HCT116 (cell line): ENCODE measurements at places on chromosomes 12 and 14. TPM values are rescaled to one million over a fixed set of nuclear protein-coding genes. Genes with fewer than 3 reads are reported as not detected.

- H3K27ac ChIP-seq, result no peak overlapping the region
- no peaks in the 10 kb centered on the region for H3K27me3 ChIP-seq
- DNase-seq, result no peak
- peaks cover 53% of the 10 kb centered on the region for H3K4me1 ChIP-seq
- no peaks in the 10 kb centered on the region; the same call in 1 of the 2 replicates for H3K36me3 ChIP-seq
Measured at GRCh38 chr12:27578689-27579372, 54.8 kb downstream of the PPFIBP1 start.

GRCh38 chr12:85633491-85633890, 202.7 kb downstream of the RASSF9 start:
- no peak overlapping the region for H3K4me3 ChIP-seq
- no peaks in the 10 kb centered on the region for H3K27me3 ChIP-seq
- no peak for DNase-seq

DNA sequence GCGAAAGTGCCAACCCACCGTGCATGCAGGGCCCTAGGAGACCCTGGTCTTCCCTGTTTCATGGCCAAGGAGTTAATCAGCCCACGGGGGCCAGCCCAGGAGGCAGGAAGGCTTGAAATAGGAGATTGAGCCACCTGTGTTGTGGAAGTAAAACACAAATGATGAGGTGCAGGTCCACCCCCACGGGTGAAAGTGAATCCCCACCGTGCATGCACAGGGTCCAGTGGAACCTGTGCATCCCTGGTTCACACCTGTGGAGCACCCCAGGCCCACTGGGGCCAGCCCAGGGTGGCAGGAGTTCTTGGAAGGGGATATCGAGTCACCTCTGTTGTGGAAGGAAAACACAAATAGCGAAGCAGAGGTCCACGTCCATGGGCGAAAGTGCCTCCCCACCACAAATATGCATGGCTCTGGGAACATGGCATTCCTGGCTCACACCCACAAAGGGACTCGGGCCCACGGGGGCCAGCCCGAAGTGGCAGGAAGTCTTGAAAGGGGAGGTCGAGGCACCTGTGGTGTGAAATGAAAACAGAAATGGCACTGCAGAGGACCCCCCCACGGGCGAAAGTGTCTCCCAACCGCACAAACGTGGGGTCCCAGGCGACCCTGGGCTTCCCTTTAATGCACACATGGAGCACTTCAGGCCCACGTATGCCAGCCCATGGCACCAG, 381.5 kb downstream of the ALG10 start:
- no peaks in the 10 kb centered on the region for H3K4me1 ChIP-seq
- no peak for DNase-seq

GRCh38 chr12:107105410-107105703, 12.0 kb upstream of the CRY1 start:
- H3K4me1 ChIP-seq, result peaks cover 8% of the 10 kb centered on the region; the same call in 1 of the 2 replicates
- no peak overlapping the region for H3K4me3 ChIP-seq
- H3K27me3 ChIP-seq, result no peaks in the 10 kb centered on the region
- no peak overlapping the region for H3K27ac ChIP-seq
- DNase-seq, result no peak
- no peaks in the 10 kb centered on the region for H3K36me3 ChIP-seq

GRCh38 chr14:23354990-23355389, 2.3 kb upstream of the SLC22A17 start:
- no peak overlapping the region for H3K27ac ChIP-seq
- no peaks in the 10 kb centered on the region for H3K27me3 ChIP-seq

- H3K4me1 ChIP-seq, result no peaks in the 10 kb centered on the region
- no peak for DNase-seq
- no peak overlapping the region for H3K4me3 ChIP-seq
- H3K27ac ChIP-seq, result no peak overlapping the region
Measured at GRCh38 chr14:106276326-106277267, 750.2 kb downstream of the TMEM121 start.

- H3K27me3 ChIP-seq, result no peaks in the 10 kb centered on the region
- DNase-seq, result no peak
- H3K27ac ChIP-seq, result no peak overlapping the region
- no peaks in the 10 kb centered on the region for H3K4me1 ChIP-seq
- H3K4me3 ChIP-seq, result no peak overlapping the region
- H3K36me3 ChIP-seq, result no peaks in the 10 kb centered on the region
Measured at GRCh38 chr12:126905752-126906151, 1361.2 kb upstream of the TMEM132C start.

GRCh38 chr14:31261859-31262731, 54.5 kb upstream of the HECTD1 start:
- no peaks in the 10 kb centered on the region for H3K27me3 ChIP-seq
- no peak overlapping the region for H3K4me3 ChIP-seq
- DNase-seq, result no peak
- no peak overlapping the region for H3K27ac ChIP-seq

- H3K4me3 ChIP-seq, result no peak overlapping the region
- H3K27ac ChIP-seq, result no peak overlapping the region
- no peaks in the 10 kb centered on the region for H3K36me3 ChIP-seq
- H3K27me3 ChIP-seq, result peaks cover 20% of the 10 kb centered on the region; the same call in 1 of the 2 replicates
- H3K4me1 ChIP-seq, result no peaks in the 10 kb centered on the region
Measured at GRCh38 chr12:99772274-99772673, 124.7 kb downstream of the GARIN6 start.

GRCh38 chr12:131620520-131620919, 90.4 kb upstream of the SFSWAP start:
- H3K4me1 ChIP-seq, result no peaks in the 10 kb centered on the region
- no peak overlapping the region for H3K27ac ChIP-seq
- H3K36me3 ChIP-seq, result no peaks in the 10 kb centered on the region
- DNase-seq, result no peak
- H3K4me3 ChIP-seq, result no peak overlapping the region

DNA sequence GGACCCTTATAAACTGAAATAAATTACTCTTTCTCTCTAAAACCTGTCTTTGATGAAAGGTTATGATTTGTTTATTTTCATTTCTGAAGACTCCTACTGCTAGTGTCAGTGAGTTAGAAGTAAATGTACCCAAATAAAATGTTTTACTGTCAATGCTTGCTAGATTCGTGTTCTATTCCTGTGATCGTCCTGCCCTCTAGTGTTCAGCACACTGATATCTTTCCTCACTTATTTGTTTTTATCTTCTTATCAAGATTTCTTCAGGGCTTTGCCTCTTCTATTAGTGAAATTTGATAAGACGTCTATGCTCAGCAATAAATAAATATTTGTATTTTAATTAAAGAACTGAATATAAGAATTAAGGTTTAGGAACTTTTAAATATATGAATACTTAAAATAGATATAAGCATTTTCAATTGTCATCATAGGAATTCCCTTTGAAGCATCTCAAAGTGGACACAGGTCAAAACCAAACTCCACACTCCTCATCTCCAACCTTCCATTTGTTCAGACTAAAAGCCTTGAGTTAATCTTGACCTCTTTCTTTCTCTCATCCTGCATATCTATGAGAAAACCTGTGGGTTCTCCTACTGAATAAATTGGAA, 75.8 kb downstream of the C12orf50 start:
- no peak overlapping the region for H3K4me3 ChIP-seq
- H3K27me3 ChIP-seq, result no peaks in the 10 kb centered on the region
- no peaks in the 10 kb centered on the region for H3K36me3 ChIP-seq
- H3K4me1 ChIP-seq, result no peaks in the 10 kb centered on the region

DNA sequence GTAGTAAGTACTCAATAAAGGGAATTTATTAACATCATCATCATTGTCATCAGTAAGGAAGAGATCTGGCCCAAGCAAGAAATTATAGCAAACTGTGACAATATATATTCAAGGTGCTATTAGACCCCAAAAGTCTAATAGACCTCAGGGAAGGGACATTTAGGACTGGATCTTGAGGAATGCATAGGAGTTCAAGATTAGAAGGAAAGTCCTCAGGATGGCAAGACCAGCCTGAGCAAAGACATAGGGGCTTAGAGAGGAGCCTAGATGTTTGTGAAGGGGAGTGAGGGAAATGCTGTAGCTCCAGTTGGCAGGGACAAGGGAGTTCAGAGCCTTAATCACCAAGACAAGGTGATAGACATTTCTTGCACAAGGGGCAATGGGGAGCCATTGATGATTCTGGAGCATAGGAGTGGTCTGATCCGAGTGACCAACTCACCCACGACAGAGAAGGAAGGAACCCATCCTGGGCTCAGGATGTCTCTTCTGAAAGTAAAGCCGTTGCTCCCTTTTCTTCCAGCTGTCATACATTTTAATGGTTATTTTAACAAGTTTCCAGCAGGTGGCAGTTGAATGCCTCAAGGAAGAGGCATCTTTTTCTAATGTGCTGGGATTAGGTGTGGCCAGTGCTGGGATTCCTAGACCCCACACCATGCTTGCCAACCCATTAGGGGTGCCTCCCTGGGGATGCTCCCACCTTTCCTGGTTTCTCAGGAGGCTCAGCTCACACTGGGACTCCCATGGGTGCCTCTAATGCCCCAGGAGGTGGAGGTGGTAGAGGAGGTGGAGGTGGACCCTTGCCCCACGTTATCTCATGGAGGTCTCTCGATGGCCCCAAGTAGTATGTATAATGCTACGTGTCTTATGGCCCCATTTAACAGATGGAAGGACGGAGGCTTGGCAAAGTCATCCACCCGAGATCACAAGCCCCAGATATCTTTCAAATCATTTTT, 37.8 kb downstream of the PHETA1 start:
- H3K4me1 ChIP-seq, result no peaks in the 10 kb centered on the region
- no peaks in the 10 kb centered on the region for H3K27me3 ChIP-seq

DNA sequence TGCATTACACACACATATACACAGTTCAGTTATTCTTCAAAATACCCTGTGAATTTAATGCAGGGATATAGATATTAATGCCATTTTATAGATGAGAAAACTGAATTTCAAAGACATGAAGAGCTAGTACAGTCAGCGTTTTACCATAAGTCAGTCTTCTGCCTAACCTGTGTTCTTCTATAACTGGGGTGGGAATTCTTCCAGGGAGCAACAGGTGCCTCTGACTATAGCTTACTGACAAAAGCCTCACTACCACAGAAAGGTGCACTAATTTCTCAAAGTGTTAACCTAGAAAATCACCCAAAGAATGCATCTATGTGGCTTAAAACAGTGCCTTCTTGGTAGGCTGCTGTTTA, 84.4 kb downstream of the STXBP6 start:
- H3K4me3 ChIP-seq, result no peak overlapping the region
- no peak overlapping the region for H3K27ac ChIP-seq
- H3K36me3 ChIP-seq, result no peaks in the 10 kb centered on the region
- no peaks in the 10 kb centered on the region for H3K4me1 ChIP-seq
- no peaks in the 10 kb centered on the region for H3K27me3 ChIP-seq
- DNase-seq, result no peak

- H3K4me3 ChIP-seq, result no peak overlapping the region
- peaks cover 2% of the 10 kb centered on the region; the same call in 1 of the 2 replicates for H3K36me3 ChIP-seq
- H3K4me1 ChIP-seq, result no peaks in the 10 kb centered on the region
- no peak overlapping the region for H3K27ac ChIP-seq
- no peaks in the 10 kb centered on the region for H3K27me3 ChIP-seq
Measured at GRCh38 chr12:51357374-51358047, 11.0 kb upstream of the CELA1 start.

DNA sequence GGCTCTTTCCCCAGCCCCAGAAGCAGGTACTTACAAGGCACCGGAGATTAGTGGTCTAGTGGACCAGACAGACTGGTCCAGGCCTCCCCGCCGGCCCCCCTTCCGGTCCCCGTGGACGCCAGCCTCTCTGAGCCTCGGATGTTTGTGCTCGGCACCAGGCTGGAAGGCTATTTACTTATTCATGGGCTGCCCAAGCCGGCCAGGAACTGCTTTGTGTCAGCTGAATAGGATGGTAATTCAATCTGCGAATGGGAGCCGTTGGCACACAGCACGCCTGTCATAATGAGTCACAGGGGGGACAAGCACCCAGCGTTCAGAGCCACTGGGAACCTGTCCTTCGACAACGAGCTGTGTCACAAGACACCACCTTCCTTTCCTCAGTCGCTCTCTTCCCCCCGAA, 82.3 kb downstream of the RIMBP2 start:
- no peak for DNase-seq
- no peaks in the 10 kb centered on the region for H3K4me1 ChIP-seq
- H3K4me3 ChIP-seq, result no peak overlapping the region
- no peaks in the 10 kb centered on the region for H3K36me3 ChIP-seq
- peaks cover 61% of the 10 kb centered on the region for H3K27me3 ChIP-seq

- H3K4me1 ChIP-seq, result peaks cover 44% of the 10 kb centered on the region
- H3K27ac ChIP-seq, result peak overlapping the region; percentile 62; the same call in 1 of the 2 replicates
Measured at GRCh38 chr14:67411370-67411769, 595 bp downstream of the PLEK2 start.

GRCh38 chr14:22213120-22213519, 375.9 kb downstream of the DAD1 start:
- no peaks in the 10 kb centered on the region for H3K36me3 ChIP-seq
- no peak overlapping the region for H3K4me3 ChIP-seq
- no peaks in the 10 kb centered on the region for H3K4me1 ChIP-seq
- H3K27ac ChIP-seq, result no peak overlapping the region
- no peak for DNase-seq
- H3K27me3 ChIP-seq, result peaks cover 15% of the 10 kb centered on the region; the same call in 1 of the 2 replicates

DNA sequence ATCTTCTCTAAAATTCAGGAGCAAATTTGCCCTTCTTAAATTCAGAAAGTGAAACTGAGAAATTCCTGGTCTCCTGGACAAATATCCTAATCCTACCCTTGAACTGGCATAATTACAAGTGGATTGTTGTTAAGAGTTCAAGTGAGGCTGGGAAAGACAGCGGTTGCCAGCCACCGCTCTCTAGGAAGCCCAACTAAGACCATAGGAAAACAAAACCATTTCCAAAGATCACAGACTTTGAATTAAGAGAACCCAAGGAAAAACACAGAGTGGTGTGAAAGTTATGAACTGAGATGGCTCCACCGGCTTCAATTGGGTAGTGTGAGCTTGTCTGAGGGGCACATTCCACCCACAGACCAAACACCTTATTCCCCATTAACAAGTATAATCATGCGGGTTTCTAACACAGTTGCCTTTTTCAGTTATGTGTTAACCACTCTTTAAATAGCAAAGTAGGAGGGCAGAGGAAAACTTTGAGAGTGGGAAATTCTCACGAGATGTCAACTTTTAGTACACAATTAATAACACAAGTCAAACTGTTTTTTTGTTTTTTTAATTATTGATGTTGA, 1628.8 kb upstream of the SEL1L start:
- H3K36me3 ChIP-seq, result no peaks in the 10 kb centered on the region
- no peak overlapping the region for H3K4me3 ChIP-seq
- no peaks in the 10 kb centered on the region for H3K27me3 ChIP-seq
- H3K4me1 ChIP-seq, result no peaks in the 10 kb centered on the region
- H3K27ac ChIP-seq, result no peak overlapping the region
- DNase-seq, result no peak

GRCh38 chr12:81077329-81077685, 572 bp upstream of the ACSS3 start:
- no peak for DNase-seq
- H3K27ac ChIP-seq, result no peak overlapping the region
- no peaks in the 10 kb centered on the region for H3K36me3 ChIP-seq
- peaks cover 4% of the 10 kb centered on the region; the same call in 1 of the 2 replicates for H3K27me3 ChIP-seq
- H3K4me3 ChIP-seq, result no peak overlapping the region
- H3K4me1 ChIP-seq, result no peaks in the 10 kb centered on the region

- DNase-seq, result no peak
- H3K4me1 ChIP-seq, result no peaks in the 10 kb centered on the region
- no peaks in the 10 kb centered on the region for H3K27me3 ChIP-seq
Measured at GRCh38 chr12:105590571-105590970, 260.1 kb downstream of the C12orf75 start.

GRCh38 chr12:87939182-87939581, 90.0 kb downstream of the C12orf50 start:
- no peak overlapping the region for H3K4me3 ChIP-seq
- H3K4me1 ChIP-seq, result no peaks in the 10 kb centered on the region
- H3K27me3 ChIP-seq, result no peaks in the 10 kb centered on the region
- H3K27ac ChIP-seq, result no peak overlapping the region

GRCh38 chr14:104398656-104399055, 180.9 kb upstream of the C14orf180 start:
- DNase-seq, result no peak
- H3K4me3 ChIP-seq, result no peak overlapping the region

Gene OR4K13
- total RNA-seq, result not detected

Gene IFI27L1
- 26.0 TPM for total RNA-seq

Gene PLEKHH1
- total RNA-seq, result 27.6 TPM

Gene LRRIQ1
- total RNA-seq, result 0.89 TPM

Gene HOXC13
- 3.8 TPM for total RNA-seq

Gene RASSF9
- total RNA-seq, result not detected

Gene OTOGL
- not detected for total RNA-seq

Gene ANKRD52
- total RNA-seq, result 56.6 TPM
